Upper lobe of right lung (tissue), 1 donor: ENCODE measurements at places on chromosomes 2 and 18. TPM values are rescaled to one million over a fixed set of nuclear protein-coding genes. Genes with fewer than 3 reads are reported as not detected.

DNA sequence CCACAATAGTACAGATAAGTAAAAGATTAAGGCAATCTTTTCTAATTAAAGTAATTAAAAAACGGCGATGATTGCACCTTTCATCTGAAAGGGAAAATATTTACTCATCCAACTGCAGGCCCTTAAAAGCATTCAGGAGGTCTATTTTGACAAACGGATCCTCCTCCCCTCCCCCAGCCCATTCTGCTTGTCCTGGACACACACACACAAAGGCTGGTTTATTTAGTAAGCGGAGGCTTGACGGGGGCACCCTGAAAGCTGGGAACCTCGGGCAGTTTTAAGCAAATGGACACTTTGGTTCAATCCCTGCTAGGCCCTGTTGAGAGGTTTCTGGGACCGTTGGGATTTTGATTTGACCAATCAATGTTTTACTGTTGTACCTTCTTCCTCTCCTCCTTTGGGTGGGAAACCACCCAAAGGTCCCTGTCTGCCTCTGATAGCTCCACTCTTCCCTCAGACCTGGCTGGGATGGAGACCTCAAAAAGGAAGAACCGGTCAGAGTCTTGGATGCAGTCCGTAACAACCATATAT is 135.8 kb upstream of the HAAO start:
- DNase-seq: no peak

DNA sequence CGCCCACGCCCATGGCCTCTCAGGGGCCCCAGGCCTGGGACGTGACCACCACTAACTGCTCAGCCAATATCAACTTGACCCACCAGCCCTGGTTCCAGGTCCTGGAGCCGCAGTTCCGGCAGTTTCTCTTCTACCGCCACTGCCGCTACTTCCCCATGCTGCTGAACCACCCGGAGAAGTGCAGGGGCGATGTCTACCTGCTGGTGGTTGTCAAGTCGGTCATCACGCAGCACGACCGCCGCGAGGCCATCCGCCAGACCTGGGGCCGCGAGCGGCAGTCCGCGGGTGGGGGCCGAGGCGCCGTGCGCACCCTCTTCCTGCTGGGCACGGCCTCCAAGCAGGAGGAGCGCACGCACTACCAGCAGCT is 2.4 kb downstream of the B3GNT7 start:
- DNase-seq: no peak

DNA sequence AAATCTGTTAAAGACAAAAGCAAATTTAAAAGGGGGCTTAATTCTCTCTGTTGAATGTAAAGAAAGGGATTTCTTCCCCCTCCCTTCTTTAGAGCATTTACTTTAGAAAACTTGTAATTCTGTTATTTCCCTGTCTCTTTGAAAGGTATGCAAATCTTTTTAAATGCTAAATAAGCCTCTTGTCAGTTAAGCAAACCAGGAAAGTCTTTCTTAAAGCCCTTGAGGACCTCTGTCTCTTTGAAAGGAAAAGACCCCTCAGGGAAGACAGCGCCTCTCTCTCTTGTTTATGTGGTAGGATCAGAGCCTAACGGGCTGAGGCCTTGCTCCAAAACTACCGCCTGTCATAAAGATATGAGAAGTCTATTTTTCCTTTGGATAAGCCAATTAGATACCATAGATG is 139.9 kb upstream of the CDH7 start:
- no peak for DNase-seq

DNA sequence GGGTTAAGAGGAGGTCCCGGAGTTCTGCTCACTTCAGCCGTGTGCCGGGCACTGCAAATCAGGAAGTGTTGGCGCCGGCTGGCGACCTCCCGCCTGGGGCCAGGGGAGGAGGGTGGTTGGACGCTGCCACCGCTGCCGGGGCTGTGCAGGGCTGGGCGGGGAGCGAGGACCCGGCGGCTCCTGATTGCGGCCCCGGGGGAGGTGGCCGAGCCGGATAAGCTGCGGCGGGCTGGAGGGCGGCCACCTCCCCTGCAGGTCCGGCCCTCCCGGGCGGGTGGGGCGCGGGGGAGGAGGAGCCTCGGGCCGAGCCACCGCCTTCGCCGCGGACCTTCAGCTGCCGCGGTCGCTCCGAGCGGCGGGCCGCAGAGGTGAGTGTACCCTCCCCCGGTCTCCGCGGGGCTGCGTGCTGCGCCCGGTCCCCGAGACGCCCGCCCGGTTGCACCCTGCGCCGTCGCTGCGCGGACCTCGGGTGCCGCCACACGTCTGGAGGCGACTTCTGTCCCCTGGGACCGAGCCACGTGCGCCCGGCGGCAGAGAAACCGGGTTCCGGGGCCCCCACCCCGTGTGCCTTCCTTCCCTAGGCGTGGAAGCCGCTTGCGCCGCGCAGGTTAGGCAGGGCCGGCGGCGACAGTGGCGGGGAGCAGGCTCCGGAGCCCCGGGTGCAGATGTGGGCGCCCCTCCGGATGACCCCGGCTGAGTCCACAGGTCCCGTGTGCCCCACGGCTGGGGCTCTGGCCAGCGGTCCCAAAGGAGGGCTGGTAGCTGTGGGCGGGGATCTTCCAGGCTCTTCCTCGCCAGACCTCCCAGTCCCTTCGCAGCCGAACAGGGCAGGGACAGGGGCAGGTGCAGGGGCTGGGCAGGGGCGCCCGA is at the start of gene STEAP3:
Gene STEAP3 (plus strand): TSS at position 314 of the 870 bp plus-strand sequence. CDS start 7,179 bp downstream, outside the sequence.
- peak; percentile 87 for DNase-seq

The ICOS gene
- 2.1 TPM for total RNA-seq

The PHOSPHO2 gene
- 5.5 TPM for total RNA-seq

The GPR75 gene
- 2.5 TPM for total RNA-seq
